Colonic mucosa (tissue), 4 donors: ENCODE measurements at places on chromosomes 7 and 10. TPM values are rescaled to one million over a fixed set of nuclear protein-coding genes. Genes with fewer than 3 reads are reported as not detected.

GRCh38 chr7:27547401-27547800 is 115.3 kb downstream of the HIBADH start:
- no peak overlapping the region for H3K27ac ChIP-seq
- no peaks in the 10 kb centered on the region for H3K4me1 ChIP-seq
- no peaks in the 10 kb centered on the region for H3K27me3 ChIP-seq

- no peak overlapping the region for H3K4me3 ChIP-seq
- DNase-seq: no peak
- H3K4me1 ChIP-seq: no peaks in the 10 kb centered on the region
- no peaks in the 10 kb centered on the region for H3K36me3 ChIP-seq
Measured at GRCh38 chr10:26381986-26382385, 56.2 kb upstream of the APBB1IP start.

- no peak overlapping the region for H3K4me3 ChIP-seq
- H3K4me1 ChIP-seq: no peaks in the 10 kb centered on the region
- no peaks in the 10 kb centered on the region for H3K36me3 ChIP-seq
- DNase-seq: no peak
- H3K27ac ChIP-seq: no peak overlapping the region
- no peaks in the 10 kb centered on the region for H3K27me3 ChIP-seq
Measured at GRCh38 chr7:43612599-43613589, 30.0 kb downstream of the STK17A start.

- H3K27ac ChIP-seq: peak overlapping the region; percentile 35
- DNase-seq: peak; percentile 55
- H3K4me3 ChIP-seq: no peak overlapping the region
- no peaks in the 10 kb centered on the region for H3K36me3 ChIP-seq
Measured at GRCh38 chr10:112875476-112876267, 74.4 kb upstream of the TCF7L2 start.

GRCh38 chr10:110226543-110226925 is 19.1 kb downstream of the MXI1 start:
- peak overlapping the region; percentile 56 for H3K4me3 ChIP-seq
- H3K27ac ChIP-seq: peak overlapping the region; percentile 91
- no peaks in the 10 kb centered on the region for H3K27me3 ChIP-seq
- H3K36me3 ChIP-seq: no peaks in the 10 kb centered on the region
- no peaks in the 10 kb centered on the region for H3K4me1 ChIP-seq

DNA sequence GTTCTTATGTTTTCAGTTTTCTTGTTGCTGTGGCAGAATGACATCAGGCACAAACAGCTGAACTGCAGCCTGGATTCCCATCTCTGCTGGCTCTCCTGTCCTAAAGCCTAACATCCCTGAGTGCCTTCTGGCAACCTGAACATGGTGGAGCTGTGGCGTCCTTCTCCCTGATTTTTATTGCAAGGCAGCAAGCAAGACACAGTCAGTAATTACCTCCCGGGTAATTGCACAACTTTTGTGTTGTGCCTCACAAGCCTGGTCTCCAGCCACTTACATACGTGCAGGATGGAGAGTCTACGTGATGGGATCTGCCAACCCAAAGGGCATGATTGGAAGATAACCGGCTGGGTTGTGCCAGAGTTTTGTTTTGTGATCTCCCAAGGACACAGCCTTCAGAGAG is 116.1 kb upstream of the PARD3 start:
- no peaks in the 10 kb centered on the region for H3K27me3 ChIP-seq
- H3K4me1 ChIP-seq: no peaks in the 10 kb centered on the region
- DNase-seq: no peak
- no peaks in the 10 kb centered on the region for H3K36me3 ChIP-seq

DNA sequence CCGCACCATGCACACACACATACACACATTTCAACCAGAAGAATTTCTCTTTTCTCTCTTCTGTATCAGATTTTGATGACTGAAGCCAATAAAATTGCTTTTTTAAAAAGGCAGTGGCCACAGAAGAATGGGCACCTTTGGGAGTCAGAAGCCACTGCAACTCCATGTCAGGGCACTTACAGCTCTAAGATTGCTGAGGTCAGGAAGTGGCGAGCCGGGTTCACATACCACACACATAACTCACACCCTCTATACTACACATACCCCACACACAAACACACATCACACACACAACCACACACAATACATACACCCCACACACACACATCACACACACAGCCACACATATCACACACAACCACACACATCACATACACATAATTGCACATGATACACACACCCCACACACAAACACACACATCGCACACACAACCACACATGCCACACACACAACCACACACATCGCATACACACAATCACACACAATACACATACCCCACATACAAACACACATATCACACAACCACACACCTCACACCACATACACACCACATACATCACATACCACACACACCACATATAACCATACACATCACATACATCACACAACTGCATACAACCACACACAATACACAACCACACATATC is 31.2 kb downstream of the GPRIN2 start:
- no peaks in the 10 kb centered on the region for H3K27me3 ChIP-seq
- DNase-seq: no peak
- no peaks in the 10 kb centered on the region for H3K36me3 ChIP-seq
- peaks cover 6% of the 10 kb centered on the region for H3K4me1 ChIP-seq
- H3K27ac ChIP-seq: no peak overlapping the region
- H3K4me3 ChIP-seq: no peak overlapping the region

- H3K27ac ChIP-seq: no peak overlapping the region
- DNase-seq: no peak
- no peaks in the 10 kb centered on the region for H3K36me3 ChIP-seq
Measured at GRCh38 chr10:84427903-84428650, 99.7 kb downstream of the CCSER2 start.

GRCh38 chr7:106285855-106286492 is 1.2 kb upstream of the NAMPT start:
- H3K4me1 ChIP-seq: no peaks in the 10 kb centered on the region
- H3K36me3 ChIP-seq: no peaks in the 10 kb centered on the region
- peak overlapping the region; percentile 92 for H3K27ac ChIP-seq
- H3K4me3 ChIP-seq: peak overlapping the region; percentile 68

DNA sequence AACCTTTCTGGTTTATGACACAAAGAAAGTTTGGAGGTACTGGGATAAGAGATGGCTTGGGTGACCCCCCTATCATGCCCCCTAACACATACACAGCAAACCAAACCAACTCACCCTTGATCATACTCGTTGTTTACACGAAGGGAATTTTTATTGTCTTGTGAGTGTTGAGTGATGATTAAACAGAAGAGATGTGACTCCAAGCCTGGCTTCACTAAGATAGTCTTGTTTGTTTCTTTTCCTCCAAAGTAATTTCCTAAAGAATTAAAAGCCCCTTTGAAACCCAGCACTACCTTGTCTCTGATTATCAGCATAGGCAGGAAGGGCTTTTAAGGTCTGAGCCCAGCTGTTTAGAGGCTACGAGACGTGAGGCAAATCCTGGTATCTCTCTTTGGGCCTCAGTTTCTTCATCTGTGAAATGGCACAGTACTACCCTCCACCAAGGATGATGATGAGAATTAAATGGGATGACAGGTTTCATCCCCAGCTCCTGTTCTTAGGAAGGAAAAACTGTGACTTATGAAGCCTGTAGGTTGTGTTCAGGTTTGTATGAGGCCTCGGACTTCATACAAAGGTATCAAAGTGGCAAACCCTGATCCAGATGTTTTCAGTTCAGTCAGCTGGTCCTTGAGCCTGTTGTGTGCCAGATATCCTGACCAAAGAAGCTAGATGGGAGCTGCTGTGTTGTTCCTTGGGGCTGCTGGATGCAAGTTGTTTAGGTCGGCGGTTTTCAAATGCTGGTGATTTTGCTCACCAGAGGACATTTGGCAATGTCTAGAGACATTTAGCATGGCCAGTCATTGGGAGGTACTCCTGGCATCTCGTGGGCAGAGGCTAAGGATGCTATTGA is 51.8 kb downstream of the TCF7L2 start:
- no peak overlapping the region for H3K4me3 ChIP-seq
- no peak for DNase-seq
- no peak overlapping the region for H3K27ac ChIP-seq
- H3K36me3 ChIP-seq: no peaks in the 10 kb centered on the region
- H3K27me3 ChIP-seq: no peaks in the 10 kb centered on the region
- peaks cover 15% of the 10 kb centered on the region for H3K4me1 ChIP-seq

DNA sequence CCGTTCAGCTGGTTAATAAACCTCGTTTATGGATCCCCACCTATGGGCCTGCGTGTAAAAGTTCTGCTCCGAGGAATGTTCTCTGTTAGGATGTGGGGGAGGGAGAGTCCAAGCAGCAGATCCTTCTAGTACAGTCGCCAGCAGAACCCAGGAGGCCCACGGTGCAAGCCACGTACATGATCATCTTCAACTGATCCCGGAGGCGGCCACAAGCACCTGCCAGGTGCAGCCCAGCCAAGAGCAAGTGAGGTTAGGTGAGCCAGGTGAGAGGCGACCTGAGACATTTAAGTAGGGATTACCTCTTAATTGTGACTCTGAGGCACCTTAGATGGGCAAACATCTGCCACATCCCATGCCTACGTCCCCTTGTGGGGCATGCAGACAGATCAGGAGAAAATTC is 18.0 kb upstream of the FGFR2 start:
- no peak for DNase-seq
- H3K27me3 ChIP-seq: no peaks in the 10 kb centered on the region
- no peaks in the 10 kb centered on the region for H3K36me3 ChIP-seq
- no peak overlapping the region for H3K27ac ChIP-seq
- no peaks in the 10 kb centered on the region for H3K4me1 ChIP-seq
- H3K4me3 ChIP-seq: no peak overlapping the region

- H3K4me1 ChIP-seq: no peaks in the 10 kb centered on the region
- H3K4me3 ChIP-seq: no peak overlapping the region
- H3K27ac ChIP-seq: peak overlapping the region; percentile 27
- no peaks in the 10 kb centered on the region for H3K36me3 ChIP-seq
Measured at GRCh38 chr10:80137031-80137862, 4.7 kb downstream of the PLAC9 start.

DNA sequence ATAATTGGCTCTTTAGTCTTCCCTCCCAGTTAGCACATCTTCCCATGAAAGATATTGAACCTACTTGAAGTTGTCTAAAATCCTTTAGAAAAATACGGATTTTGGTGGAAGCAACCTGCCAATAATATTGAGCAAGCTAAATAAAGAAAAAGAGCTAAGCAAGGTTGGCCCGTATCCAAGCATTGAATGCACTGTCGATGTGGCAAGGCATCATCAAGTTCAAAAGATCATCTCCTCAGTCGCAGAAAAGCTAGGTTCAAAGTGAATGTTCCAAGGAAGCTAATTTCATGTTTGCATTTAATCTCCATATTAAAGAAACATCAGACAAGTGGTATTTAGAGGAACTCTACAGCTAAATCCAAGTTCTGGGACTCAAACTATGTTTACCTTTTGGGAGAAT is 206.0 kb downstream of the MTERF1 start:
- no peaks in the 10 kb centered on the region for H3K27me3 ChIP-seq
- no peaks in the 10 kb centered on the region for H3K36me3 ChIP-seq
- DNase-seq: no peak

DNA sequence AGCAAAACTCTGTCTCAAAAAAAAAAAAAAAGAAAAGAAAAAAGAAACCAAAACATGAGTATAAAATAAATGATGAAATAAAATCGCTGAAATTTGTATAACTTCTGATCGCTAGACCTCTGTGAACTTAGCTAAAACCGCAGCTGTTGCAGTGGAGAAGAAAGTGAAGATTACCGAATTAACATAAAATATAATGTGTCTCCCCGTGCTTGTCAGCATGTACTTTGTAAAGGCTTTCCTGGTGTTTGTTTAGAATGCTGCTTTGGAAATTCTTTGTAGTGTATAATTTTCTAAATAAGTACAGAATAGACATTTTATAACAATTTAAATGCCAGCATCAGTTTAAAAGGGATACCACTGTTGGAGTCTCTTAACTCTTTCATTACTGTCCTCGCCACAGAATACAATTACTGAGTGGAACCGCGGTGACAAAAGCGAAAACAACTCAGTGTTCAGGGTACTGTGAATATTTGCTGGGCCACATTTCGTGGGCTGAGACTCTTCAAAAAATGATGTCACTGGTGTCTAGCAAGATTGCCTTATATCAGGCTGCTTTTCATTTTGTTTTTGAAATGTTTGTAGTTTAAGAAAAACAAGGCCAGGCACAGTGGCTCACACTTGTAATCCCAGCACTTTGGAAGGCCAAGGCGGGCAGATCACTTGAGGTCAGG is 167.7 kb downstream of the NSUN6 start:
- H3K36me3 ChIP-seq: no peaks in the 10 kb centered on the region
- DNase-seq: no peak
- H3K27ac ChIP-seq: no peak overlapping the region
- H3K4me3 ChIP-seq: no peak overlapping the region
- H3K4me1 ChIP-seq: no peaks in the 10 kb centered on the region

DNA sequence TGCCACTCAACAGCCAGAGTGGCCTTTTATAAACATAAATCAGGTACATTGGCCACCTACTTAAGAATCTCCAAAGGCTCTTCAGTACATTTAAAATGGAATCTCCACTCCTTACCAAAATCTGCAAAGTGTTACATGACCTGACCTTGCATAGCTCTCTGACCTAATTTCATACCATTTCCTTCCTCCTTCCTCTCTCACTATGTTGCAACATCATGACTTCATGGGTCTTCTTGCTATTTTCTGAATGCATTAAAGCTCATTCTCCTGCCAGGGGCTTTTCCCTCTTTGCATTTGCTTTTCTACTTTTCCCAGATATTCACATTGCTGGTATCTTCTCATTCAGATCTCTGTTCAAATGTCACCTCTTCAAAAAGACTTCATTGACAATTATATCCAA is 22.1 kb upstream of the PPP1R17 start:
- H3K27ac ChIP-seq: no peak overlapping the region
- H3K4me3 ChIP-seq: no peak overlapping the region
- no peaks in the 10 kb centered on the region for H3K27me3 ChIP-seq
- H3K4me1 ChIP-seq: no peaks in the 10 kb centered on the region
- H3K36me3 ChIP-seq: no peaks in the 10 kb centered on the region

DNA sequence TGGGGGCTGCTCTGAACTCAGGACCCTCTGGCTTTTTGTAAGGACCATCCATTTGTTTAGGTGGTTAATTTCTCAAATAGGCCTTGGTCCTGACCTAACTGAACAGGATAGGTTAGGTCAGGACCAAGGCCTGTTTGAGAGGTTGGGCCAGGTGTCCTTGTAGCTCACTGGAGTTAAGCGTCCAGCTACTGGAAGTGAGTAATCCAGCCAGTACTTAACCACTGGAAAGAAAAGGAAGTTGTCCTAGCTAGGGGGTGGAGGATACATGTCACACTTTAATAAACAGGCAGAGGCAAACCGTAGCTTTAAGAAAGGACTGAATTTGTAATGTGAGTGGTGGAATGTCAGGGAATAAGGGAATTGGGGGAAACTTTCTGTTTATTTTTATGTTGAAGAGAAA is 96.0 kb downstream of the GPR85 start:
- H3K27me3 ChIP-seq: no peaks in the 10 kb centered on the region
- no peak overlapping the region for H3K4me3 ChIP-seq
- no peak for DNase-seq
- no peaks in the 10 kb centered on the region for H3K4me1 ChIP-seq

GRCh38 chr7:2529161-2530070 is 9.8 kb downstream of the LFNG start:
- peaks cover 63% of the 10 kb centered on the region for H3K4me1 ChIP-seq
- peak; percentile 62 for DNase-seq
- H3K27me3 ChIP-seq: no peaks in the 10 kb centered on the region
- peak overlapping the region; percentile 71 for H3K27ac ChIP-seq

GRCh38 chr7:100079024-100079560 is 2.4 kb downstream of the ZNF3 start:
- no peak overlapping the region for H3K4me3 ChIP-seq
- peak overlapping the region; percentile 82 for H3K27ac ChIP-seq
- H3K4me1 ChIP-seq: peaks cover 19% of the 10 kb centered on the region
- peak; percentile 83 for DNase-seq

GRCh38 chr7:85322252-85322651 is 135.4 kb upstream of the SEMA3D start:
- no peak for DNase-seq
- no peaks in the 10 kb centered on the region for H3K36me3 ChIP-seq
- no peak overlapping the region for H3K4me3 ChIP-seq

The AQP1 gene
- total RNA-seq: 47.4 TPM

The PHYHIPL gene
- 0.30 TPM for total RNA-seq

The HYAL4 gene
- total RNA-seq: not detected

The ADGRA1 gene
- total RNA-seq: not detected

The SEMA3A gene
- 1.7 TPM for total RNA-seq

The ATAD1 gene
- total RNA-seq: 59.9 TPM
